ENCODE measurements at places on chromosomes 6 and 20.

DNA sequence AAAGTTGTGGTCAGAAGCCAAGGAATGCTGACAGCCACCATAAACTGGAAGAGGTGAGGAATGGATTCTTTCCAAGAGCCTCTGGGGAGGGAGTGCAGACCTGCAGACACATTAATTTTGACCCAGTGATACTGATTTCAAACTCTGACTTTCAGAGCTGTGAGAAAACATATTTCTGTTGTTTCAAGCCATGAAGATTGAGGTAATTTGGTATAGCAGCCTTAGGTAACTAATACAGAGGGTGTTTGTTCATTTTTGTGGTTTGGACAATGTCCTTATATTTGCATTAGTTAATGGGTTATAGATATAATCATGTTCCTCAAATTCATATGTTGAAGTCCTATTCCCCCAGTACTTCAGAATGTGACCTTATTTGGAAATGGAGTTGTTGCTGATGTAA is 85.4 kb upstream of the GTSF1L start:
- H3K27ac ChIP-seq, result no peak overlapping the region
- H3K36me3 ChIP-seq, result no peaks in the 10 kb centered on the region
- H3K4me3 ChIP-seq, result no peak overlapping the region
- no peak for DNase-seq
- H3K4me1 ChIP-seq, result no peaks in the 10 kb centered on the region
- no peaks in the 10 kb centered on the region for H3K27me3 ChIP-seq

DNA sequence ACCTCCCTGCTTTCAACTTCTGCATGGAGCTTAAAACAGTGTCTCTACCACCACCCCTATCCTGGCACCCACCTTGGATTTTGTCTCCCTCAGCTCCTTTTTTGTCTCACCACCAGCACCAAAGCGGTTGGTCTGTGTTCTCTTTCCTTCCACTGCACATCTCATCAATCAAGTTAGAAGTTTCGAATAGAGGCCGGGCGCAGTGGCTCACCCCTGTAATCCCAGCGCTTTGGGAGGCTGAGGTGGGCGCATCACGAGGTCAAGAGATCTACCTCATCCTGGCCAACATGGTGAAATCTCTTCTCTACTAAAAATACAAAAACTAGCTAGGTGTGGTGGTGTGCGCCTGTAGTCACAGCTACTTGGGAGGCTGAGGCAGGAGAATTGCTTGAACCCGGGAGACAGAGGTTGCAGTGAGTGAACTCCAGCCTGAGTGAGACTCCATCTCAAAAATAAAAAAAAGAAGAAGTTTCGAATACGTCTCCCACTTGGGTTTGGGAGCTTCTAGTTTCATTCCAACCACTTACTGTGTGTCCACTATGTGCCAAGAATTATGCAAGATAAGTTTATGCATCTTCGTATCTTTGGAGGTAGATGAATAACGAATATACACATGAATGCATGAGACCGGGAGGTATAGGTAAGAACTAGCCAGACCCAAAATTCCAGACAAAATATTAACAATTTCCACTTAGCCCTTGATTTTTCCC is 5.9 kb downstream of the PCED1A start:
- H3K36me3 ChIP-seq, result peaks cover 12% of the 10 kb centered on the region
- no peak overlapping the region for H3K27ac ChIP-seq
- H3K4me3 ChIP-seq, result no peak overlapping the region

DNA sequence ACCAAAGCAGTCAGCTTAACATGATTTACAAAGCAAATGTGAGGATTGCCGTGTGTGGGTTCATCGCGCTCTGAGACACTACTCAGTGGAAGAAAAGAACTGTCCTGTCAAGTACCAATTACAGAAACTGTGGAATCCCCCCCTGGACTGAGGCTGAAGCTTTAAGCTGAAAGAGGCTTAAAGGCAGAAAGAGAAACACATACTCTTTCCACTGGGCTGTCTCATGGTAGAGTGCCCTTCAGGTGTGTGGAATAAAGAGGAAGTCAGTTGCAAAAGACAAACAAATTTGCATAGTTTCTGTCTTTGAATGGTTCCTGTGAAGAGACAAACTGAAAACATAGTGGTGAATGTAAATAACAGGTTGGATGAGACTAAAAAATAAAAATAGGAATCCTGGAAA is 560.4 kb upstream of the SYNCRIP start:
- no peaks in the 10 kb centered on the region for H3K4me1 ChIP-seq
- H3K4me3 ChIP-seq, result no peak overlapping the region
- H3K27me3 ChIP-seq, result no peaks in the 10 kb centered on the region
- no peak overlapping the region for H3K27ac ChIP-seq
- DNase-seq, result no peak

DNA sequence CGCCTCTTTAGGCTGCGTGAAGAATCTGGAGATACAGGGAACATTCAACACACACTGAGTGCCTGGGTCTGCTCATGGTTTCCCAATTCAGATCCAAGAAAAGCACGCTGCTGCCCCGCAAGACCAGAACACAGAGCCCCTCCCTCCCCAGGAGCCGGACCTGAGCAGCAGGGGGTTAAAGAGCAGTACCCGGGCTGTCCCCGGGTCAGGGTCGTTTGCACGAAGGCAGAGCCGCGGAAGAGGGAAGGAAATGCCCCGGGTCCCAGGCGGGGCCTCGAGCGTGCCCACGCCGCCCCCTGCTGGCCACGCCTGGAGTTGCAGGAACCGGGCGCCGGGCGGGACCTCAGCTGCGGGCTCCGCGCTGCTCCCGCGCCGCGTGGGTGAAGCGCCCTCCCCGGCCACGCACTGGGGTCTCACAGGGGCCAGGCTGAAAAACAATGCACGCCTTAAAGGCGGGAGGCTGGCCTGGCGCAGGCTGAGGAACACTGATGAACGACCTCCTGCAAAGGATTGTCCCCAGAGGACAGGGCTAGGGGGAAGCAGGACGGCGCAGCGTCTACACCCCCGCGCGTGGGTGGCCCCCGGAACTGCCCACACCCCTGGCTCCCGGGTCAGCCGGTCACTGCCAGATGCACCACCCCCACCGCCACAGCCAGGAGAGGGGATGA is 48.9 kb downstream of the ANKRD60 start:
- H3K4me1 ChIP-seq, result peaks cover 13% of the 10 kb centered on the region
- peak overlapping the region; percentile 13 for H3K4me3 ChIP-seq
- peaks cover 66% of the 10 kb centered on the region for H3K27me3 ChIP-seq

GRCh38 chr6:31529329-31530150 is 778 bp downstream of the MCCD1 start:
- no peak overlapping the region for H3K4me3 ChIP-seq
- DNase-seq, result no peak
- no peaks in the 10 kb centered on the region for H3K4me1 ChIP-seq
- no peak overlapping the region for H3K27ac ChIP-seq
- peaks cover 12% of the 10 kb centered on the region for H3K36me3 ChIP-seq
- no peaks in the 10 kb centered on the region for H3K27me3 ChIP-seq

- peaks cover 25% of the 10 kb centered on the region for H3K4me1 ChIP-seq
- no peak for DNase-seq
- no peaks in the 10 kb centered on the region for H3K27me3 ChIP-seq
- H3K27ac ChIP-seq, result peak overlapping the region; percentile 59
- H3K36me3 ChIP-seq, result peaks cover 5% of the 10 kb centered on the region
Observed at GRCh38 chr20:32208499-32209154, 947 bp downstream of the POFUT1 start.

- H3K27me3 ChIP-seq, result no peaks in the 10 kb centered on the region
- H3K27ac ChIP-seq, result peak overlapping the region; percentile 81
- H3K4me1 ChIP-seq, result peaks cover 44% of the 10 kb centered on the region
- no peaks in the 10 kb centered on the region for H3K36me3 ChIP-seq
- H3K4me3 ChIP-seq, result peak overlapping the region; percentile 93
- peak; percentile 59 for DNase-seq
Observed at GRCh38 chr6:90294614-90294988, 2.0 kb downstream of the BACH2 start.

- no peak overlapping the region for H3K27ac ChIP-seq
- no peaks in the 10 kb centered on the region for H3K36me3 ChIP-seq
- peaks cover 14% of the 10 kb centered on the region for H3K27me3 ChIP-seq
- no peak for DNase-seq
Observed at GRCh38 chr20:43968341-43969000, 53.8 kb downstream of the TOX2 start.

DNA sequence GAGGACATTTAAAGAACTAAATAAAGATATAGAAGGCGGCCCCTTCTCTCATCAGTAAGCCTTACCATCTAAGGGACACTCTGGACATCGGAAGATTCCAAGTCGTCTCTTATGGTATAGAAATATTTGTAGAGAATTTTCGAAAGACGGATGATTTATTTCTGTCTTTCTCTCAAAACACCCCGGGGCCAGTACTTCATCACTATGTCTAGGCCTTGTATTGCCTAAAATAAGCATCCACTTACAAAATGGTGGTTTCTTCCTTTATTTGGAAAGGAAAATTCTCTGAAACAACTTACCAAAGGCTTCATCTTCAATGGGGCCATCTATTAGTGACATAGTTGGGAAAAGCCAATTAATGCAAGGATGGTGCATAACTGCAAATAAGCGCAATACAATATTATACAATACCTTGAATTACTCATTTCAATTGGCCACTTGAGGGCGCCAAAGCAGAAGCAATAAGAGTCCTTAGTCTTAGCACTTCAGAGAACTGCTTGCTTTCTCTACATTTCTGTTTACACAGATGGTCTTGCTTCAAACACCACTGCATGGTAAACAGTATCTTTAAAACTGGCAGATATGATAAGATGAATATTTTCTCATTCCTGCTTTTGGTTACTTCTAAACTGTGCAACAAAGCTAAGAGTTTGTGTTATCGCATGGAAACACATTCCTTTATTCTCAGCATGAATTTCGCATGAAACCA is 113.2 kb downstream of the VIP start:
- H3K4me3 ChIP-seq, result no peak overlapping the region
- H3K4me1 ChIP-seq, result no peaks in the 10 kb centered on the region
- H3K27ac ChIP-seq, result no peak overlapping the region
- H3K36me3 ChIP-seq, result no peaks in the 10 kb centered on the region
- peaks cover 2% of the 10 kb centered on the region for H3K27me3 ChIP-seq

GRCh38 chr6:113690281-113691259 is 166.6 kb upstream of the MARCKS start:
- H3K36me3 ChIP-seq, result no peaks in the 10 kb centered on the region
- no peak for DNase-seq
- no peak overlapping the region for H3K27ac ChIP-seq
- no peaks in the 10 kb centered on the region for H3K4me1 ChIP-seq
- no peak overlapping the region for H3K4me3 ChIP-seq

- H3K36me3 ChIP-seq, result no peaks in the 10 kb centered on the region
- no peak overlapping the region for H3K4me3 ChIP-seq
- H3K27ac ChIP-seq, result no peak overlapping the region
- H3K4me1 ChIP-seq, result no peaks in the 10 kb centered on the region
- no peak for DNase-seq
Observed at GRCh38 chr6:135819665-135820064, 31.8 kb upstream of the PDE7B start.

DNA sequence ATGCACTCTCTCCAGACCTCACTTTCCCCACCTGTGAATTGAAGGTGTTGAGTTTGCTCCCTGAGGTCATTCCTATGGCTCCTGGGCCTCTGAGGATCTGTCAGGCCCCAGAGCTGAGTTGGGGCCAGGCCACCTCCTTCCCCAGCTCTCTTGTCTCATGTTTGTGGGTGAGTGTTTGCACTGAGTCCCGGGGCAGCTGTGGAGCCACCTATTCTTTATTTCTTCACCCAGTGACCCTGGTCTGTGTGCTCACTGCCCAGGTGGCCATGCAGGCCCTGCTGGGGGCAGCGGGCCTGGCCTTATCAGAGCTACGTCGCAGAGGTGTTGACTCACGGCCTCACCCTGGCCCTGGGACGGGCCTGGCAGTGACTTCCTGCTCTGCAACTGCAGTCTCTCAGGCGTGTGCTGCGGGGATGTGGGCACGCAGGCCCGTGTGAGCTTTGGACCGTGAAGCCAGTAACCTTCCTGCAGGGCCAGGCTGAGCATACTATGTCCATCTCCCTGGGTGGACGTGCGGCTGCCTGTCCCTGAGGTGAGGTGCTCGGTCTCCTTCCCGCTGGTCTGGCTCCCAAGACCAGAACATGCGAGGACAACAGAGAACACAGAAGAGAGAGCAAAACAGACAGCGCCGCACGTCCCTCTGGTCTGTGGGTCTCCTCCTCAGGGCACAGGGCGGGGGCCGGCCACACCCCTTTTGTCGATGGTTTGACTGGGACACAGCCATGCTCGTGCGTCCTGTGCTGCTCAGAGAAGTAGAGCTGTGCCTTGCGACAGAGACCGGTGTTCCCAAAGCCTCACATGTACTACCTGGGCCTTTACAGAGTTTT is 12.1 kb downstream of the TMEM181 start:
- no peak for DNase-seq
- no peaks in the 10 kb centered on the region for H3K27me3 ChIP-seq
- no peak overlapping the region for H3K27ac ChIP-seq
- H3K36me3 ChIP-seq, result peaks cover 40% of the 10 kb centered on the region

DNA sequence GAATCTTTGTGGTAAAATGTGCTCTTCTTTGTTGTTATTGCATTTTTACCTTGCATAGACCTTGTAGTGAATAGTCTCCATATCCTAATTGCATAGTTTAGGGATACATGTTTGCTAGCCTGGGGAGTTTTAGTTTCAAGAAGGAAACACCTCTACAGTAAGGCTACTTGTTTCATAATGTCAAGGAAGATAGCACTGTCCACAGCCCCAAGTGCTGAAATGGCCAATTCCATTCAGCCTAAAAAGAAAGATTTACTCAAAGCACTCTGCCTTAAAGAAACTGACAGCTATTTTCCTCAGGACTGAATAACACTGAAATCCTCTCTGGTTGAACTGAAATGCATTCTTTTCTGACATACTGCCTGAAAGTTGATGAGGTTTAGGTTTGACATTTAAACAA is 2.6 kb downstream of the HCRTR2 start:
- H3K27me3 ChIP-seq, result peaks cover 8% of the 10 kb centered on the region
- no peaks in the 10 kb centered on the region for H3K36me3 ChIP-seq
- no peak overlapping the region for H3K27ac ChIP-seq
- no peaks in the 10 kb centered on the region for H3K4me1 ChIP-seq

DNA sequence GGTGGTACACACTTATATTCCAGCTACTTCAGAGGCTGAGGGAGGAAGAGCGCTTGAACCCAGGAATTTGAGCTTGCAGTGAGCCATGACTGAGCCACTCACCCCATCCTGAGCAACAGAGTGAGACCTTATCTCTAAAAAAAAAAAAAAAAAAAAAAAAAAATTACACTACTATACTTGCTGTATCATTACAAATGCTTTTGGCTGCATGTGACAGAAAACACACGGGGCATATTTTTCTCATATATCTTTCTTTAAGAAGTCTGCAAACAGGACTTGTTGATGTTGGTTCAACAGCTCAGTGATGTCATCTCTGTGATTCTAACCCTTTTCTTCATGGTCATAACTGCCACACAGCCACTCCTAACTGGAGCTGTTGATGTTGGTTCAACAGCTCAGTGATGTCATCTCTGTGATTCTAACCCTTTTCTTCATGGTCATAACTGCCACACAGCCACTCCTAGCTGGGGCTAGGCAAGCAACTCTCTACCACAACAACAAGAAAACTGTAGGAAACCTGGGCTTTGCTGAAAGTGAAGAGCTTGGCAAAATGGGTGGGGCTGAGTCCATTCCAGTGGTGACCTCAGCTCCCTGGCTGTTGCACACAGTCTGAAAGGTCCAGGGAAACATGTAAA is 19.8 kb downstream of the MTFR2 start:
- no peaks in the 10 kb centered on the region for H3K27me3 ChIP-seq
- H3K4me3 ChIP-seq, result no peak overlapping the region
- no peak for DNase-seq
- no peaks in the 10 kb centered on the region for H3K4me1 ChIP-seq
- no peak overlapping the region for H3K27ac ChIP-seq
- H3K36me3 ChIP-seq, result no peaks in the 10 kb centered on the region

All from T-cell (primary cell).